ENCODE measurements at places on chromosomes 5 and 9.

GRCh38 chr5:157835041-157835440, 23.9 kb downstream of the CLINT1 start:
- DNase-seq = no peak

DNA sequence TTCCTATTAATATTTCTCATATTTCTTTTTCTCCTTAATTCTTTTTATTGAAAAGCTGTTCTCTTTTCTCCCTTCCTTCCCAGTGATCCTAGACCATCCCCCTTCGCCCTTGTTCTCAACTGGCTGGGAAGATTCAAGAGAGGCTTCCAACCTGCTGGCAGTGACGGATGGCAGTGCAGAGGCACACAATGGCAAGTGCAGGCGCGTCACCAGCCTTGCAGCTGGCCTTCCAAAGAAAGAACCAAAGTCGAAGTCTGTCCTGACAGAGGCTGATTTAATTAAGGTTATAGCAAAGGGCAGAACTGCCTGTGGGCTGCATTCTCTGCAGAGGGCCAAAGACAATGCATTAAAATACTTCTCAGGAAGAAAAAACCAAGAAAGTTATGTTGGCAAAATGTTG, 7.4 kb downstream of the CEMIP2 start:
- DNase-seq = no peak

- no peak for DNase-seq
These were observed 5.6 kb upstream of the ELL2 start for GRCh38 chr5:95967236-95967635.

DNA sequence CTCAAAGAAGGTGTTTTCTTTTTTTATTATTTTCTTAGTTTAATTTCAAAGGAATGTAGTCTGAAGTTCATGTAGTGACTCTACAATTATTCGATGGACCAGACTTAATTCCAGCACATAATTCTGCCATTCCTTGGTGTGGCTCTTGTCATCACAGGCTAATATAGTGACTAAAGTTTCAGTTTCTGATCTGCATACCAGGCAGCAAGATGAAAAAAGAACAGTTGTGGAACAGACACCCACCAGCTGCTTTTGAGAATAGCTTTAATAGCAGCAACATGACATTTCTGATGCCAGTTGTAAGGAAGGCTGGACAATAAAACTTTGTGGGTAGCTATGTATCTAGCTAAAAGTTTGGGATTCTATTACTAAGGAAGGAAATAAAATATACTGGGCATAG, 676.3 kb upstream of the GRAMD2B start:
- peak; percentile 4 for DNase-seq

GRCh38 chr5:137122075-137122474, 377.1 kb downstream of the SPOCK1 start:
- no peak for DNase-seq

- DNase-seq = no peak
These were observed 120.0 kb upstream of the HMHB1 start for GRCh38 chr5:143691945-143692290.

Data from skeletal muscle cell (primary cell).